ENCODE measurements at places on chromosomes 5 and 9.

- DNase-seq: no peak
Observed at GRCh38 chr5:102600964-102601363, 102.2 kb upstream of the SLCO6A1 start.

GRCh38 chr5:147784146-147784987, 1.8 kb upstream of the JAKMIP2 start:
- no peak for DNase-seq

GRCh38 chr5:3535414-3536211, 60.0 kb upstream of the IRX1 start:
- DNase-seq: no peak

- no peak for DNase-seq
Observed at GRCh38 chr5:180591311-180591887, at the start of gene SCGB3A1. Gene SCGB3A1 (minus strand): TSS chr5:180591499. CDS start chr5:180591462, 37 bp downstream.

GRCh38 chr5:1093361-1093760, 18.5 kb downstream of the SLC12A7 start:
- DNase-seq: no peak

DNA sequence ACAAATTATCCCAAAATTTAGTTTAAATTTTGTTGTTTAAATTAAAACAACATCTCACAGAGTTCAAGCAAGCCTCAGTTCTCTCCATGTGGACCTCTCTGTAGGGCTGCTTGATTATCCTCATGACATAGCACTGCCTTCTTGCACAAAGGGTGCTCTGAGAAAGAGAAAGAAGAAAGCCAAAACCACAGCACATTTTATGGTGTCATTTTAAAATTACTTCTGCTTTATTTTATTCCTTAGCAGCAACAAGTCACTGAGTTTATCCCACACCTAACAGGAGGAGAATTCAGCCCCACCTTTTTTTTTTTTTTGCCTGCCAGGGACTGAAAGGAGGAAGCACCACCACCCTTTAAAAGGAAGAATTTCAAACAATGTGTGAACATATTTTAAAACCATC, 12.8 kb upstream of the KCNV2 start:
- no peak for DNase-seq

DNA sequence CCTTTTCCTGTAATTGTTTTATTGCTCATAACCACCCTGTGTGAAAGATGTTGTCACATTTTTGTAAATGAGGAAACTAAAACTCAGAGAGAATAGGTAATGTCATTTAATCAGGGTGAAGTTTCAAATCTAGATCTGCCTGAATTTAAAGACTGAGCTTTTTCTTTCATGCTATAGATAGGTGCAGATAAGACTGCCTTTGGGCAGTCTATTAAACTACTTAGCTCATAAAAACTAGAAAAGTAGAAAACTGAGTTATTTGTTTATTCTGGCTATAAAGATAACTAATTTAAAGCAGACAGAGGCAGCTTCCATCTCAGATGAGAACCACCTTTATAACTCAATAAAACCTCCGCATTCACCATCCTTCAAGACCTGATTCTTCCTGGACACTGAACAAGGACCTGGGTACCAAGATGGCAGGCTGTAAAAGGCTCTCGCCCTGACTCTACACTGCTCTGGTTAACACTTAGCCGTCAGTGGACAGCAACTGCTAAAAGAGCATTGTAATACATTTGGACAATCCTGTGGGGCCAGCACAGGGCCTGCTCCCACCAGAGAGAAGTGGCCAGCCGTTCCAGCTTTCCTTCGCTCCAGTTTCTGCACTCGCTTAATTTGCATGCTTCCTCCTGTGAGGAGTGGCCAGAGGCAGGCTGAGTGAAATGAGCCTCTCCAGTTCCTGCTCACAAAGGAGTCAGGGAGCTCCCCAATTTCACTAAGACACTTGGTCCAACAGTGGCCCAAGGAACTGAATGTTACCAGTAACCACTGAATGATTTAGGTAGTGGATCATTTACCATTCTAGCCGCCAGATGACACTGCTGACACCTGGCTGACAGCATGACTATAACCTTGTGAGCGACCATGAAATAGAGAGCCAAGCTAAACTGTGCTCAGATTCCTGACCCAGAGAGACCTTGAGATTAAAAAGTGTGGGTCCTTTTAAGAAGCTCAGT, 566.4 kb downstream of the EFNA5 start:
- DNase-seq: no peak

DNA sequence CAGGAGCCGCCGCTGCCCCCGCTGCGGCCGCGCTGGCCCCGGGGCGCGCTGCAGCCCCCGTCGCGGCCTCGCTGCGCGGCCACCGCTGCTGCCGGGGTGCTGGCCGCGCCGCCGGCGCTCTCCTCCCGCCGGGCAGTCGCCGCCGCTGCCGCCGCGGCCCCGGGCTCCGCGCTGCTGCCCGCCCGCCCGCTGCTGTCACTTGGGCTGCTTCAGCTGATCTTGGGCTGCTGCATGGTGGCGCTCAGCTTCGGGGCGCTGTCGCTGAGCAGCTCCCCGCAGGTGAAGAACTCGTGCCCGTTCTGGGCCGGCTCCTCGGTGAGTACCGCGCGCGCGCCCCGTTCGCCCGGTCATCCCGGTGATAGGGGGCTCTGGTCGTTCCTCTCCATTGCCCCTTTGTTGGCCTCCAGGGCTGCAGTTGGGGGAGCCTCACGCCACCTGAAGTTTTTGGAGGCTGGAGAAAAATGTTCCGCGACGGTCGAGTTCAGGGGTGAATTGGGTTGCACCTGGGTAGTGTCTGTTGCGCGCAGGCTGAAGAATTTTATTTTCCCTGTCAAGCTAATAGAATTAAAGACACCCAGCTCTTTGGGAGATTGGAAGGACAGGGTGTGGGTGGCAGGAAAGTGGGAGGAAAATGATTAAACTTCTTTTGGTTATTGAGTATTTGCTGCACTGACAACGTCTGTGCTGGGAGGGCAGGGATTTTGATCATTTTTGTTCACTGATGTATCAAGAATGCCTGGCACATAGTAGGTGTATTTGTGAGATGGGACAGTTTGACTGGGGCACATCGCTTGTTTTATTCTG, 596 bp downstream of the ENTREP1 start:
- no peak for DNase-seq

DNA sequence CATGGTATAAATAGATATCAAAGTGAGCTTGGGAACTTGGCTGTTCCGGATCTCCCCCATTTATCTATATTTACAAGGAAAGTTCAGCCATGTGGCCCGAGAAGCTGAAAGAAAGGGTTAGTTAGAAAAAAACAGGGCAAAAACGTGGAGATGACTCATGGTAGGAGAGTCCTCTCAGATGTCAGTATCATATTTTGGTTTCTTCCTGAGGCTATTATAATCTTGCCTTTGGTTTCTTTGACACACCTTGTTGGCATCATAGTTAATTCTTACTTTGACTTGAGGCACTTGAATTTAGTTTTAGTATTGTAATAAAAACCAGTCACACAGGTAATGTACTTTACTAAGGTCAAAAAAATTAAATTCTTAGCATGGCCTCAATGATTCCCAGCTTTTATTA, 59.9 kb downstream of the GABRA6 start:
- DNase-seq: no peak

DNA sequence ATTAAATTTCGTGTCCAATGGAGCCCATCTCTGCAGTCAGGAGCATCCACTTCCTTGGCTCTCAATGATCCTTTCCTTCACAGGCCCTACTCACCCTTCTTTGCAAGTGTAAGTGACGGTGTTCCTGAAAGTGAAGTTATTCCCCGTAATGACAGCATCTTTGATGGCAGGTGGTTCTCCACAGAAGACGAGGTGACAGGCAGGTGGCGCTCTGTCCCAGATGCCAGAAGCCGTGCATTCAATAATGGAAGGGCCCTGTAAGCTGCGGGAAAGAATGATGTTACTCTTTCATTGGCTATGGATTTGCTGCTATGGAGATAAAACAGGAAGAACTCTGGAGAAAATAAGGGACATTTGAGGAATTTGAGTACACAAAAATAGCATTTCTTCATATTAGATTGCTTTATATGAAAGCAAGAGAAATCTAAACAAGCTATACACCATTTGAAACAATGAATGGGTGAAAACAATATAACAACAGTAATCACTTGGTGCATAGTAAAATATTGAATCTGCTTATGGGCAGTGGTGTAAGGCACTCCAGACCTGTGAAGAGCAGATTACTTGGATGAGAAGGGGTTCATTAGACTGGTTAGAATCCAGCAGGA, 89.9 kb upstream of the TXNDC8 start:
- no peak for DNase-seq

GRCh38 chr5:111618623-111619271, 106.4 kb upstream of the STARD4 start:
- DNase-seq: no peak

DNA sequence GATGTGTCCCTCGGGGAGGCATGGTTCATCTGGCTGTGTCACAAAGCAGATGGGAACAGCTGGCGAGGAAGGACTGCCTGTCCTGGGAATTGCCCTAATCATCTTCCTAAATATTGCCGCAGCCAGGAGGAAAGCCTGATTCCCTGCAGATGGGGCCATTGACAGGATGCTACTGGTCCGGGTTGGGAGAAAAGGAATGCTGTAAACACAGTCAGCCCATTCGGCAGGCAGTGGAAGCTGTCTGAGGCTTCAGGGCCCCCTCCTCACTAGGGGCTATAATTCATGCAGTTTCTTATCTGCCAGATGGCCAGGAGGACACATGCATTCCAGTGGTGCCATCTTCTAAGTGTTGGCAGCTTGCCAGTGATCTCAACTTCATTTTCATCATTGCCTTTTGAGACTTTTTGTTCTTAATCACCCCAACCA, 110.3 kb downstream of the KCNIP1 start:
- no peak for DNase-seq

DNA sequence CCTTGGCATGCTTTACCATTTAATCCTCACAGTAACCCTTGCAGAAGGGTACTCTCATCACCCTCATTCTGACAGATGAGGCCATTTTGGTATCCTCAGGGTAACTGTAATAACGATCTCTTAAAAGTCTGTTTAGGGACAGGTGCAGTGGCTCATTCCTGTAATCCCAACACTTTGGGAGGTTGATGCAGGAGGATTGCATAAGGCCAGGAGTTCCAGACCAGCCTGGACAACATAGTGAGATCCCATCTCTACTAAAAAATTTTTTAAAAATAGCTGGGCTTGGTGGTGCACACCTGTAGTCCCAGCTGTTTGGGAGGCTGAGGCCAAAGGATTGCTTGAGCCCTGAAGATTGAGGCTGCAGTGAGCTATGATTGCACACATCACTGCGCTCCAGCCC, 31.8 kb downstream of the CSF1R start:
- no peak for DNase-seq

DNA sequence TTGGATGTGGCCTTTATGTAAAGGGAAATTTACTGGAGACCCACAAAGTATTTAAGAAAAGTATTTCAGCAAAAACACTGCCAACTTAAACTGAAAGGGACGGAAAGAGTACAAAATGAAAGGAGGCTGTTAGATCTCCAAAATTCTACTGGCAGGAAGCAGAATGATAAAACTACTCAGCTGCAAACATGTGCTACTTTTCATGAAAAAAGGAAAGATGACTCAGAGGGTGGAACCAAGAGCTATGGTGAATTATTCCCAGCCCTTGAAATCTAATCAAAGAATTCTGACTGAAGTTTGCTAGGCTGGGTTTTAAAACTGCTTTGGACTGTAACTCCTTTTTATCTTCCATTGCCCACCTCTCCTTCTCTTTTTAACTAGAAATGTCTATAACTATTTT, 58.6 kb upstream of the ZBED3 start:
- DNase-seq: no peak

DNA sequence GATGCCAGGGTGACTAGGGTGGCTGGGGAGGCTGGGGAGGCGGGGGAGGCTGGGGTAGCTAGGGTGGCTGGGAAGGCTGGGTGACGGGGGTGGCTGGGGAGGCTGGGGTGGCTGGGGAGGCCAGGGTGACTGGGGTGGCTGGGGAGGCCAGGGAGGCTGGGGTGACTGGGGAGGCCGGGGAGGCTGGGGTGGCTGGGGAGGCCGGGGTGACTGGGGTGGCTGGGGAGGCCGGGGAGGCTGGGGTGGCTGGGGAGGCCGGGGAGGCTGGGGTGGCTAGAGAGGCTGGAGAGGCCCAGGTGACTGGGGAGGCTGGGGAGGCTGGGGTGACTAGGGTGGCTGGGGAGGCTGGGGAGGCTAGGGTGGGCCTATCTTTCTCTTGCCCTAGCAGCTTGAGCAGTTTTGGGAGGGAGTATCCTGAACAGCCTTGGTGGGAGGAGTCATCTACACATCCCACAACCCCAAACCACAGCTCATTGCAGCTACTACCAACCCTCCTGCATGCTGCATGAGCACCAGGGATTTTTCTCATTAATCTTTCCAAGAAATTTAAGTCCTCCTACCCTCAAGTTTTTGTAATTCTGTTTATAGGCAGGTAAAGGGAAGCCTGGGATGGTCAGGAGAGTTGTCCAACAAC, 203.2 kb upstream of the IRX1 start:
- DNase-seq: no peak

Data from activated CD4-positive, alpha-beta T cell treated with anti-CD3 and anti-CD28 coated beads, Interleukin-2, amount 50 U/mL, for 24 hours (primary cell).